ENCODE measurements at places on chromosomes 13 and 19. TPM values are rescaled to one million over a fixed set of nuclear protein-coding genes. Genes with fewer than 3 reads are reported as not detected.

DNA sequence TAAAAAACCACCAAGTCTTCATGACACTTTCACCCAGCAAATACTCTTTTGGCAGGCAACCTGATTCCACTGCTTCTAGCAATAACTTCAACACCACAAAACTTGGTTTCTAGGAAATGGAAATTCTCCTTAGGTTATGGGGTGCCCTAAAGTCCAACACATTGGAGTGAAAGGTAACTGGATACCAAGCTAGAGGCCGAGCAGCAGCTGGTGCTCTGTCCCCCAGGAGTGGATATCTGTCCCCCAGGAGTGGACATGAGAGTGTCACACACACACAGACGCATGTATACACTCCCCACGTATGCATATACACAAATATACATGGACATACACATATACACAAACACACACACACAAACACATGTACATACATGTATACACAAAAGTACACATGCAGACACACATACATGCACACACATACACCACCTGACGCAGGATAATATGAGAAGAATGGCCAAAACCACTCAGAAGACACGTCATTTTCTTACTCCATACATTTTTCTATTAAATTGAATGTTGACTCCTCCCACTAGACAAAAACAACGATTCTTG, 50.8 kb downstream of the RFX2 start:
- no peak for DNase-seq

- no peak for DNase-seq
Observed at GRCh38 chr19:10892256-10892655, 20.9 kb downstream of the CARM1 start.

GRCh38 chr13:98486412-98486811, 90.5 kb downstream of the STK24 start:
- no peak for DNase-seq

GRCh38 chr19:49666120-49666444, 349 bp downstream of the BCL2L12 start:
- no peak for DNase-seq

GRCh38 chr13:20801707-20802106, 27.9 kb upstream of the EEF1AKMT1 start:
- no peak for DNase-seq

Gene WBP4
- total RNA-seq, result 11.9 TPM

DNA sequence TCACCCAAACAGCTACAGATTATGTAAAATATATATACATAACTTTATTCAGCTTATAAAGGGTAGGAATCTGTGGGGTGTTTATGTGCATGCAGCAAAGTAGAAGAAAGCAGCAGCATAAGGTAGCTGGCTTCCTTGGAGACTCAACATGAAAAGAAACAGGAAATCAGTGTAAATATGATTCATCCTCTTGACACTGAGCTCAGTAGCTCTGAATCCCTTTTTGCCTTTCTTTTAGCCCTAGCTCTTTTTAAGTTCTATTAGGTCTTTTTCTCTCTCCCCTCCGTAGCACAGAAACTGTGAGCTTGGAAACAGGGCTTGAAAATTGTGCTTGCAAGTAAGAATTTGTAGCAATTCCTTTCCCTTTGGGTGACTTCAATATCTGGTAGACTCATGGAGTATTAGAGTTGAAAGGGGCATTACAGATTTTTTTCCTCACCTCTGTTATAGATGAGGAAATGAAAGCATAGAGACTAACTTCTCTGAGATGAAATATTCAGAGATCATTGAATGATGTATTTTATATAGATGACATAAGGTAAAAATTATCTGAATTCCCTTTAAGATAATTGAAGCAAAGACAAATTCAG, 314.4 kb downstream of the PCDH9 start:
- no peak for DNase-seq

Gene ZNF486
- 4.1 TPM for total RNA-seq

DNA sequence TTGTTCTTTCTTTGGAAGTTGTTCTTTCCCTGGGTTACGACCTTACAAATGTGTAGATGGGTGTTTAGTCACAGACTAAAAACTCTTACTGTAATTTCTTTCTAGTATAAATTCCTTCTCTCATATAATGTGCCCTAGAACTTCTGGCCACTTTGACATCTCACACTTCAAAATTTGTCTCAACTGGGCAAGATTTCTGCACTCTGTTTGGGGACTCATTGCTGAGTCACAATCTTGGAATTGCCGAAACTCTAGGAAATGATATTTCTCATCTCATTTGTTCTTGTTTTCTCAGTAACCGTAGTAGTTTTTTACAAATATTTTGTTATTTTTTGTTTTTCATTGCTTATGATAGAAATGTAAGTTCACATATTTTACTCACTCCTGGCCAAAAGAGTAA, 2523.2 kb upstream of the PCDH20 start:
- DNase-seq, result no peak

GRCh38 chr13:103948426-103948825, 882.2 kb upstream of the SLC10A2 start:
- DNase-seq, result no peak

Gene ZNF382
- total RNA-seq, result 5.0 TPM

Gene CFAP97D2
- not detected for total RNA-seq

Gene IGSF23
- not detected for total RNA-seq

- DNase-seq, result no peak
Observed at GRCh38 chr19:50309396-50310125, 19.6 kb downstream of the KCNC3 start.

GRCh38 chr13:69319656-69320055, 788.0 kb upstream of the ATXN8OS start:
- DNase-seq, result no peak

DNA sequence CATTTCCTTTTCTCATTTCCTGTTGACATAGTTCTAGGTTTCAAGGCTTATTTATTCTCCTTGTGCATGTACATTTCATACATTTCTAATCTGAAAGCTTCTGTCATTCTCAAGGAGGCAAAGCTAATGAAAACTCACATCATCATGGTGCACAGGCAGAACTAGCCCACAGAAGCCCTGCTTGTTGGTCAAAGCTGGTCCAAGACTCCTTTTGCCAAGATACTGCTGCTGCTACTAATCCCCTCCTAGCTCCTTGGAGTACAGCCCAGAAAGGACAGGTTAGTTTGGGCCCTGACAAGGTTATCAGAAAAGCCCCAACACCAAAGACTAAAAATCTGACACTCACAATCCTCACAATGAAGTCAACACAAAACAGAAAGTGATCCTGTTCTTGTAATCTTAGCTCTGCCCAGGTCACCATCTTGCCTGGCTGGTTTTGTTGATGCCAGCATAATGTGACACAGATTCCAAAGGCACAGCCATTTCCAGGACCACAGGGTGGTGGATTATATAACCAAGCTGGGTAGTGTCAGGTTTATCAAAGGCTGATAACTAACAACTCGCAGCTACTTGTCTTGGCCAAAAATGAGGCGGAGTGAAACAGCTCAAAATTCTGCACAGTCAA, 417.4 kb downstream of the NDFIP2 start:
- no peak for DNase-seq

- no peak for DNase-seq
Observed at GRCh38 chr13:20141238-20142022, 19.4 kb downstream of the GJA3 start.

Gene PCDH9
- 12.9 TPM for total RNA-seq

Gene GJA3
- total RNA-seq, result 1.6 TPM

Gene RFPL4A
- total RNA-seq, result not detected

DNA sequence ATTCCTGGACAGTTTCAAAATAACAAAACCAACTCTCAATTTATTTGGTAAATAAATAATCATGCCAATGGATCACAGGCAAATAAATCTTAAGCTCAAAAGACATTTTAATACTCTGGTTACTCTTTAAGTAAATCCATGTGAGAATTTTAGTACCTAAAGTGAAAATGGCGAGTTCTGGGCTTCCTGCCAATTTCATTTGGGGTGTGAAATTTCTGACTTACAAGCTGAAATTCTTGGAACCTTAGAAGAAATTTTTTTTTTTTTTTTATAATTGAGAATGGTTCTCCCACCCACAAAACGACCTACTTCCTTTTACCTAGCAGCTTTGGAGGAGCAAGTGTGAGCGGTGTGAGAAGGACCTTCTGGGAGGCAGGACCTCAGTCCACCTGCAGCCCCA, 354.5 kb upstream of the NBEA start:
- DNase-seq, result no peak

Gene ZNF665
- 2.4 TPM for total RNA-seq

GRCh38 chr19:10112037-10112761, 706 bp downstream of the P2RY11 start:
- DNase-seq, result no peak

DNA sequence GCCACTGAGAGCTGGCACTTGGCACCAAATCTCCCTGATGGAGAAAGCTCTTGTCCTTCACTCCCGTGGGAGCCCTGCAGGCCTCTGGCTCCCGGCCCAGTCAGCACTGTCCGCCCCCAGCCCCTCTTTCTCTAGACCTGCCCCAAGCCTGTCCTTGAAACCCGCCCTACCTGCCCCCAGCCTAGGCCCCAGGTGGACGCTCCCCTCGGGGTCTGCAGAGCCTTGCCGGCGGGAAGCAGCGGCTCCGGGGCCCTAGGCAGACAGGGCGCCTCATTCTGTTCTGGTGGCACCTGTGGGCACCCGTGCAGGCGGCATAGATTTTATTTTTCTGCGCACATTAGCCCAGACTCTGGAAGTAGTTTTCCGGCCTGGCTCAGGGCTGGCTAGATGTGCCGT, 17.6 kb downstream of the IL17D start:
- DNase-seq, result no peak

DNA sequence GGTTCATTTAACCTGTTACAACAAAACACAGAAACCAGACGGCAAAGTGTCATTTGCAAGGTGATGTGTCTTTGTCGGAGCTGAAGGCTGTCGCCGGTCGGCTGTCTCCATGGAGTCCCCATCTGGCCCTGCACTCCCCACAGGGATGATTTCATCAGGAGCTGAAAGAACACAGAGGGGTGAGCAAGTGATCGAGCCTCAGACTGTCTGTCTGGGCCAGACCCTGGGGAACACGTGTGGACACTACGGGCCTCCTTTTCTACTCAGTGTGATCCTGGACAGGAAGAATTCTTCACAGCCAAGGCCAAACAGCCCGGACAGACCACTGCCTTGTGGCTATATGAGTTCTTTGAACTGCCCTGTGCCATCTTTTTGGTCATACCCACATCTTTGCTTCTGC, 85.1 kb downstream of the RNASEH2B start:
- DNase-seq, result no peak

- no peak for DNase-seq
Observed at GRCh38 chr19:18317961-18318800, 4.7 kb downstream of the LSM4 start.

Gene KRTDAP
- not detected for total RNA-seq

Gene KLK3
- total RNA-seq, result not detected

- no peak for DNase-seq
Observed at GRCh38 chr19:53813996-53814395, 10.1 kb downstream of the NLRP12 start.

Measured in omental fat pad (tissue), 4 donors.